ENCODE measurements at places on chromosomes 6 and 20.

- DNase-seq: no peak
Observed at GRCh38 chr20:35305682-35306556, 13.7 kb upstream of the FAM83C start.

GRCh38 chr6:97778290-97779038 lies 495.4 kb upstream of the MMS22L start:
- DNase-seq: peak; percentile 55

DNA sequence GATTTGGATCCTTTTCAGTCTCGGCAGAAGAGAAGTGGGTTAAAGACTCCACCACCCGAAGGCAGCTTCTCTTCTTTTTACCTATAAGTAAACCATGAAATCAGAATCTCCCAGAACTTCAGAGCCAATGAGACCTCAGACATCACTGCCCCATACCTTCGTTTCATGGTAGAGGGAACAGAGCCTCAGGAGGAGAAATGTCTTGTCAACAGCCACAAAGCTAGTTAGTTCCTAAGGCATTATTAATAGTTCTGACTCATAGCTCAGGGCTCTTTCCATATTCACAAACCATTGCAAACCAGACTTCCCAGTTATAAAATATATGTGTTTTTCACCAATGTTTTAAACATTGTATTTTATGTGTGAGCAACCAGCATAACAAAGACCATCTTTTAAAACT lies 118.7 kb upstream of the RIPOR2 start:
- DNase-seq: no peak

- DNase-seq: no peak
Observed at GRCh38 chr20:20327746-20328145, 40.2 kb upstream of the INSM1 start.

DNA sequence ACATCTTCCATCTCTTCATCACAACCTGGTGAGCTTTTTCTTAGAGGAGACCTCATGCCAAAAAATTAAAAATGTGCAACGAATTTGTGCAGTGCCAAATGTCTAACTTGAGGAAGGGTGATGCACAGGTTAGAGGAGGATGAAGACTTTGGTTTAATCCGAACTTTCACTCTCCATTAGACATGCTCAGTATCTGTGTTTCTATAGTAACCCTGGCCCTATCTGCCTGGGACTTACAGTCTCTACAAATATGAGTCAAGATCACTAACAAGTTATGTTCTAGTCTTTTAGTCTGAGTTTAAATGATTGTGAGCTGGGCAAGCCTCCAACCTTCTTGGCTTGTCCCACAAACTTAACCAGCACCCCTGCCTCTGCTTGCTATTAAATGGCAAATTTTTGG lies 377.0 kb downstream of the BMP2 start:
- no peak for DNase-seq

GRCh38 chr6:12343122-12343439 lies 52.9 kb downstream of the EDN1 start:
- DNase-seq: no peak

DNA sequence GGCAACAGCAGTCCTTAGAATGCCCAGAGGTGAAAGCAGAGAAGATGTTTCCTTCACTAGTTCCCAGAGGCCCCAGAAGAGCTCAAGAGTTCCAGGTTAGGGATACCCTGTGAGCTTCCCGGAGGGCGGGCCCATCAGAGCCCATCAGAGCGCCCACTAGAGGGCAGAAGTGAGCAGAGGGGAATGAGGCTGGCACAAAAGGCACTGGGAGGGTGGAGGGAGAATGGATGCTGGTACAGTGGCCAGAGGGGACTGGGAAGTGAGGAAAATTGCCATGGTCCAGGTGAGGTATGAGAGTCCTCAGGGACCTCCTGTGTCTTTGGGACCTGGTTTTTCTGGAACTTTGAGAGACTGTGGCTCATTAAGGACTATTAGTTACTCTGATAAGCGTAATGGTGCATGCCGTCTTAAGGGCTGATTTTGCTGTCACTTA lies 57.3 kb downstream of the LINC00237 start:
- peak; percentile 85 for DNase-seq

GRCh38 chr20:58784321-58785074 lies 66.2 kb downstream of the GNAS-AS1 start:
- no peak for DNase-seq

DNA sequence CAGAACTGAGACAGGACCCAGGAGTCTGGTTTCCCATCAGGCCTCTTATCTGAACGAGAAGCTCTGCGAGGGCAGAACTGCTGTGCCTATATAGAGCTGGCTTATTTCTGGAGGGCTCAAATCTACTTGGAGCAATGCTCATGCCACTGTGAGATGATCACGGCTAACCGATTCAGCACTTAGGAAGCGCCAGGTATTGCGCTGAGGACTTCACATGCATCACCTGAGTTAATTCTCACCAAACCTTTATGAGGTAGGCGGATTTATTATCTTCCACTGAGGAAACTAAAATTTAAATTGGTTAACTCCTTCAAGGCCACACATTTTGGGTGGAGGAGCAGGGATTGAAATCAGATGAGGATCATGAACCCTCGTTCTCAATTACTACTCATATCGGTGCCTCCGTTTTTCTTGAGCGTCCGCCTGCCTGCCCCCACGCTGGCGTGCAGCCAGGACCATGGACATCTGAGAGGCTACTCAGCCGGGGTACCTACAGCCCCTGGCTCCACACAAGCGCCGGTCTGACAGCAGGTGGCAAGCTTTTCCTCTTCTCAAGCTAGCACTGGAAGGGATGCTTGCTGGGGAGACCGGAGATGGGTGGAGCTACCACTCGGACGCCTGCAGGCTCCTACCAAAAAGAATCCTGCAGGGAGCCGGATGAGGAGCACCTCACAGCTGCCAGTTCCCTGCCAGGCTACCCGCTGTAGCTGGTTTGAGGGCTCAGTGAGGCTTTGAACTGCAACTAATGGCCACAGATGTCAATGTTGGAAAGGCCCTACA lies 1.0 kb upstream of the PCIF1 start:
- DNase-seq: peak; percentile 81

DNA sequence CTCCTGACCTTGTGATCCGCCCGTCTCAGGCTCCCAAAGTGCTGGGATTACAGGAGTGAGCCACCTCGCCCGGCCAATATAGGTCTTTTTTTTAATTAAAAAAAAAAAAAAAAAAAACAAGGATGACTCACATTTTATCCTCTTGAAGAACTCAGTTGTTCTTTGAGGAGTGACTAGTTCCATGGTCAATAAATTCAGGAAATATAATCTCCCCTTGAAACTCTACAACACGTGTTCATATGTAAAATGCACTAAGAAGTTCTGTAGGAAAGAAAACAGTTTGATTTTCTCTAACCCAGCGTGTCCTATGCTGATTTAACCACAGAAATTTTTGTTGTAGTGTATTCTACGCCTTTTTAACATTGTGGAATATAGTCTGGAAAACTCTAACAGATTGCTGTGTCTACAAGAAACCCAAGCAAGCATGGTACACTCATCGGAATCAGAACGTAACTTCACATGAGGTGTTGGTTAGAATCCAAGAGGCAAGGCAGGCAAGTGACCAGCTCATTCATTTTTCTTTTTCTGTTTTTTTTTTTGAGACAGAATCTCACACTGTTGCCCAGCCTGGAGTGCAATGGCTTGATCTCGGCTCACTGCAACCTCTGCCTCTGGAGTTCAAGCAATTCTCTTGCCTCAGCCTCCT lies 79.0 kb upstream of the ZNF217 start:
- peak; percentile 54 for DNase-seq

DNA sequence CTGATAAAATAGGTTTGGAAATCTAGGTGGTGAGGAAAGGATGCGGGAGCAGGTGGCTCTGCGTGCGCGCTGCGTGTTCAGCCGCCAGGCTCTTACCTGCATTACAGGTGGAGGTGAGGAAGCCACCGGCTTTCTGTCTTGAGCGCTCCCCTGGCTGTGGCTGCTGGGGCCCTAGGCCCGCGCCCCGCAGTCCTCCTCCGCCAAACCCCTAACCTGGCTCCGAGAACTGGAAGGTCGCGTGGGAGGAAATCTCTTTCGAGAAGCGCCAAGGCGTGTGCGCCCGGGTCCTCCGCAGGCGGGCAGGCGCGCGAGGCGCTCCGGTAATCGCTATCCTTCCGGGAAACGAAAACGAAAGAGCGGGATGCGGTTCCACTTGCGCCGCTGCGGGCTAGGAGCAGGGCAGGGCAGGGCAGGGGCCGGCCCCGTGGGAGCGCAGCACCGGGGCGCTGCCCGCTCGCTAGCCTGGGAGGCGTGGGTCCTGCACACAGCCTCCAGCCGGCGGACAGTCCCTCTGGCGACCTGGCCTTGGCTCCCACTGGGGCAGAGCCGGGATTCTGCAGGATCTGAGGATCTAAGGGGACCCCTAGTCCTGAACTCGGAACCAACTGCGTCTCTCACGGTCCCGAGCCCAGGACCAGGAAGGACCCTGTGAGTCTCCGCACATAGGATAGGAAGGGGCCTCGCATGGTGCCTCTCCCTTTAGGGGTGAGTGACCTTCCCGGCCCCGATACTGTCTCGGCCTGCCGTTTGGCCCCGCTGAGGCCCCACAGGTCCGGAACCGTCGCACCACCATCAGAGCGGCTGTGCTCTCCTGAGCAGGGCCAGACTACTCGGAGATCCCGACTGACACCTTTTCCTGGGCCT lies at the start of gene ETV7:
ETV7 (minus strand) TSS at position 230 of the 864 bp plus-strand sequence; CDS start at position 102, 128 bp downstream.
- no peak for DNase-seq

GRCh38 chr20:49043000-49043399 lies 3.1 kb upstream of the CSE1L start:
- no peak for DNase-seq

GRCh38 chr20:57330998-57331397 lies 1.4 kb downstream of the SPO11 start:
- DNase-seq: no peak

- no peak for DNase-seq
Observed at GRCh38 chr20:13813910-13814309, 29.1 kb downstream of the NDUFAF5 start.

DNA sequence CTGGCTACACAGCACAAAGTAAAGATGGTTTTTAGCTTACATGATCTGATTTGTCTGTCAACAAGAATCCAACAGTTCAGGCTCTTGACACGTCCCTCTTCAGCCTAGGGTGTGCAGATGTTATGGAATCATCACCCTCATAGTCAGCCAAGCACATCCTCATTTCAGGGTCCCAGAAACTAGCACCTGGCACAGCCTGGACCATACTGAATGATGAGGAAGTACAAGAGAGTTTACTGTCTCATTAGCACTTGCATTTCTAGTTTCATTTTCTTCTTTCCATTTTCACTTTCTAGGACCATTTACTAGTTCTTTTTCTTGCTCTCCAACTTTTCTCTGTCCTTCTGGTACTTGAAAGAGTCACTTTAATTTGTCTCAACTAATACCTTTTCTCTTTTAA lies 6.5 kb downstream of the RIPOR2 start:
- no peak for DNase-seq

- no peak for DNase-seq
Observed at GRCh38 chr20:23043376-23043775, 6.1 kb downstream of the THBD start.

- no peak for DNase-seq
Observed at GRCh38 chr20:33669873-33670640, 3.3 kb downstream of the ACTL10 start.

GRCh38 chr6:16750566-16750965 lies 10.7 kb downstream of the ATXN1 start:
- DNase-seq: no peak

DNA sequence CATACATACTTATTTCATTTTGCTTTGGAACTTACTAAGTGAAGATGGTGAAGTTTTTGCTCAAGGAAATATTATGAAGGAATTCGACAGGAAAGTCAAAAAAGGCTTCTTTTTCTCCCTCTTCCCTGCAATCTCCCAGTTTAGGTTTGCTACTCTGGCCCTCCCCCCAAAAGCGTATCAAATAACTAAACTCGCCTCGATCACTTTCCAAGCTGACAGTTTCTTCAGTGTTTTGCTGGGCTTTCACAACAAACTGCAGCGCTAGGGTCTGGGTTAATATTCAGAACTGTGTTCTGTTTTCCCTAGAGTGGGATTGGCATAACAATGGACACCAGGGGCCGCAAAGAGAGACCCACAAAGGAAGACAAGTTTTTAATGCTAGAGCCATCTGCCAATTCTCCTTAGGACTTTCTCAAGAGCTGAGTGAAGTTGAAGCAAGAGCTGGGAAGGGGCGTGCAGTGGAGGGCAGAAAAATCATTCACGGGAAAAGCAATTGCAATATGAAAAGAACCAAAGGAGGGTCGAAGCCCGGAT lies 57.8 kb downstream of the ATP9A start:
- peak; percentile 59 for DNase-seq

GRCh38 chr6:151254451-151255081 lies 14.8 kb downstream of the AKAP12 start:
- peak; percentile 81 for DNase-seq

DNA sequence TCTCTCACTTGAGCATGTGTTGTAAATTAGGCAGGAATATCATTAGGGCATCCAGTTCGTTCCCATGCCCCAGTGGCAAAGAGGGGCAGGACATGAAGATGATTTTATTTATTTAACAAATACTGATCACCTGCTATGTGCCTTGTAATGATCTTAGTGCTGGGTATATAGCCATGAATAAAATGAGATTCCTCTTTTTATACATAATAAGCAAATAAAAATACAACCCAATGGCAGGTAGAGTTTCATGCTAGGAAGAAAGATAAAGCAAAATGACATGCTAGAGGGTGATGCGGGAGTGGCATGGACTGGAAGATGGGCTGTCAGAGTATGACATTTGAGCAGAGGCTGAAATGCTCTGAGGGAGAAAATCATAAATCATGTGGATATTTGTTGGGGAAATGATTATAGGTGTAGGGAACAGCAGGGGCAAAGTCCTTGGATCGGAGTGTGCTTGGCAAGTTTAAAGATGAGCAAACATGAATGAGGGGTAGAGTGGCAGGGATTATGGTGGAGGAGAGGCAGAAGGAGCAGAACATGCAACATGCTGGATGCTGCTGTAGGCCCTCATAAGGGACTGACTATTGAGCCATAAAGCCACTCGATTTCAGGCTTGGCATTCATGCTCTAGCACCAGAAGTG lies 342.1 kb downstream of the PLCB1 start:
- no peak for DNase-seq

GRCh38 chr6:115668781-115669180 lies 391.9 kb downstream of the FRK start:
- DNase-seq: no peak

- no peak for DNase-seq
Observed at GRCh38 chr6:158730541-158730907, 80.7 kb downstream of the SYTL3 start.

DNA sequence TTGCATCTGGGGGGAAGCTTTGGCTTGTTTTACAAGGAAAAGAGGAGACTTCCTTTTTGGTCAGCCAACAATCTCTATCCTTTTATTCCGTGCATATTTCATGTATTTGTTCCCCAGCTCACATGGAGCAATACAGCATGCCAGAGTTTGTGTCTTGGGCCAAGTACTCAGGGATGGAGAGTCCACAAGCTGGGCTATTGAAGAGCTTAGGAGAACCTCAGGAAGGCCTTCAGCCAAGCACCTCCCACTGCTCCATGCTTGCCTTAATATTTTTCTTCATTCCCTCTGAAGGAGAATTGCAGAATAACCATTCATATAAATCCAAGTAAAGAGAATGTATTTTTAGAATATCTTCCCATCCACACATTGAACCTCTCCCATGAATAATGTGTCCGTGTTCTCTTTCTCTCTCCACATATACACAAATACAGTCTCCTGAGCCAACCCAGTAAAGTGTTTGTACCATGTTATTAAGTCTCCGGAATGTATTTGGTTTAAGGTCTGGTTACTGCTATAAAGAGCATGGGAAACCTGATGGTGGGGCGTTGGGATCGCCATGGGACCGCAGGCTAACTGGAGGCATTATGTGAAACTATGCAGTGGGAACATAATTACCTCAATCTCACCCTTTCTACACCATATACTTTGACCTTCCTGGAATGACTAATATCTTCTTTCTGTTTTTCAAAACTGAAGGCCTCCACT lies 3.0 kb downstream of the LAMA4 start:
- no peak for DNase-seq
